ENCODE measurements at places on chromosomes 5 and 9.

DNA sequence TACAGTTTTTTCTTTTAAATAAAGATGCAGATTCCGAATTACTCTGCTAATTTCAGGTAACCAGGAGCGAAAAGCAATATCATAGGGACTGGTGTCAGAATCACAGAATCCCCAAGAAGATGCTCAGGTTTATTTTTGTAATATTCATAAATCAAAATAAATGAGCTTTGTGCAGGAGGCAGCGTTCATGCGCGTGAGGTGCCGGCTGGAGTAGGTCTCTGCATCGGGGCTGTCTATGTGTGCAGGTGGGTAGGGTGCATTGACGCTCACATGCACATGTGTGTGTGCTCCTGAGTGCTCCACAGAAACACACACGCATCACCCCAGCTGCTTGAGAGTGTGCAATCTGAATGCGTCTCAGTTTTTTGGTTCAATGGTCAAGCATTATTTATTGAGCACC lies 226.4 kb downstream of the PBX3 start:
- DNase-seq: no peak

DNA sequence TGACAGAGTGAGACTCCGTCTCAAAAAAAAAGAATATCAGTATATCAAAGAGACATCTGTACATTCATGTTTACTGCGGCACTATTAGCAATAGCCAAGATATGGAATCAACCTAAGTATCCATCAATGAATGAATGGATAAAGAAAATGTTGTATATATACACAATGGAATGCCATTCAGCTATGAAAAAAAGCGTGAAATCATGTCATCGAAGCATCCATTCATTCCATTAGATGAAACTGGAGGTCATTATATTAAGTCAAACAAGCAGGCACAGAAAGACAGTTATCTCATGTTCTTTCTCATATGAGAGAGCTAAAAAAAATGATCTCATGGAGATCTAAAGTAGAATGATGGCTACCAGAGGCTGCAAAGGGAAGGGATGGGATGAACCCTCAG lies 180.9 kb upstream of the TLX3 start:
- DNase-seq: no peak

GRCh38 chr5:12837592-12837991 lies 933.3 kb upstream of the CTNND2 start:
- DNase-seq: no peak

DNA sequence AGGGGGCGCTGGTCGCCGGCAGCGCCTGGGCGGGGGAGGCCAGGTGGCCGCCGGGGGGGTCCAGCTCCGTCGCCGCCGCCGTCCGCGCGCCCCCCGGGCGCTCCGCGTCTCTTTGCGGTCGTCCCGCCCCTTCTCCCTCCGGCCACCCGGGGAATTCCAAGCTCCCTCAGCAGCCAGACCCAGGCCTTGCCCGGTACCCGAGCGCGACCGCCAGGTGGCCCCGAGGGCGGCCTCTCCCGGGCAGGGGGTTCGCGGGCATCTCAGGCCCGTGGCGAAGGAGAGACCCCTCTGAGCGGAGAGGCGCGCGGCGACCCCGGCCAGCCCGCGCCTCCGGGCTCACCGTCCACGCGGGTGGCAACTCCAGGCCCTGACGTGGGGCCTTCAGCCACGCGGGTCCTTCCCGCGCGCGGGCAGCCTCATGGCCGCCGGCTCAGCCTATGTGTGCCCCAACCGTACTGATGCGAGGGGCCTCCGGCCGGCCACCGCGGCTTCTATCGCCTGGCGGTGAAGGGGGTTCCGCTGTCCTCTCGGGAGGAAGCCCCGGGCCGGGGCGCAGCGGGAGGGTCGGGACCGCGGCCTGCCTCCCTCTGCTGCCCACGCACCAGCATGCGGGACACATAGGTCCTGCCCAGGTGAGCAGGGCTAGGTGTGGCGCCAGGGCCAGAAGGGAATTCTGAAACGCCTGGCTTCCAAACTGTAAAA lies 529 bp upstream of the NRARP start:
- DNase-seq: no peak

GRCh38 chr9:122297512-122297911 lies 32.8 kb downstream of the MRRF start:
- no peak for DNase-seq

DNA sequence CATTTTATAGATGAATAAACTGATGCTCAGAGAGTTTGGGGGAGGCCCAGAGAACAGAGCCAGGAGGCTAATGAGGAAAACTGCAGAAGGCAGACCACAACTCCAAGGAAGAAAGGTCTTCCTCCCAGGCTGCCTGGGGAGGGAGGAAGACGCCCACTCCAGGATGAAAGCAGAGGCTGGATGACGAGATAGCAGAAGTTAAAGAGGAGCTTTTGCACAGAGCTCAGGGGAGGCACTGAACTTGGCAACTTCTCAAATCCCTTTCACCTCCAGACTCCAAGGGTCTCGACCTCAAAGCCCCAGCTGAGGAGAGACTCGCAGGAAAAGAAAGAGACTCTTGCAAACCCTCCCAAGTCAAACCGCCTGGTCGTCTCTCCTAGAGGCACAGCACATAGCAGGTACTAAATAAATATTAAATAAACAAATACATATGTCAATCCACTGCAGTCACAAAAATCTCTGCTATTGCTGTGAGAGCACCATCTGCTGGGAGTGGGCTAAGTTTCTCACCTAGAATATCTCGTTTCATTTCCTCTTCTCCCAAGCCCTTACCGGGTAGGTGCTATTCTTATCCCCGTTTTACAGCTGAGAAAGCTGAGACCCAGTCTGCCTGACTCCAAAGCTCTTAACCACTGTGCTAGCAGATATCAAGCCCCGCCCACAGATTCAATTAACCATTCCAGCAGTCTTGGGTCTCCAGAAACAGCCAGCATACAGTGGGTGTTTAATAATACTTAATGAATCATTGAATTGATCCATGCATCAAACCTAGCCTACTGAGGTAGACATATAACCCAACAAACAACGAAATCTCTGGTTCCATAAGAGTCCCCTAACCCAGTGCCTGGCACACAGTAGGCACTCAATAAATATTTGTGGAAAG lies 97.8 kb upstream of the HAND1 start:
- no peak for DNase-seq

GRCh38 chr9:82934949-82935348 lies 128.0 kb downstream of the RASEF start:
- no peak for DNase-seq

DNA sequence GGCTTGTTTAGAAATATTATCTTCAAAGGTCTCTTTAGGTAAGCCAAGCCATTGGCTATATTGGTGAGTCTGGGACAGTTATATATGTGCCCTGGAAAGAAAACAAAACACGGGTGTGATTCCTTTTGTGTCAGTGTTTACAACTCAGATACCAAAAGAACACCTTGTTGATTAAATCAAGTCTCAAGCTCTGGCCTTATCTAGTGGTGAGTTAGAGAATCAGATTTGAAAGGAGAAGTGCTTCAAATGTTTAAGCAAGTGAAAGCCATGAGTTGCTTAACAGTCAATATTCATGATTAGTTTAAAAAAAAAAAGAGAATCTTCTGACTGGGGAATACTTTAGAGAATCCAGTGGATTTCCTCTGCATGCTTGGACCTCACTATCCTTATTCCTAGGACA lies 68.3 kb downstream of the IQGAP2 start:
- DNase-seq: no peak

- DNase-seq: no peak
Observed at GRCh38 chr9:129160712-129161533, 17.1 kb downstream of the IER5L start.

DNA sequence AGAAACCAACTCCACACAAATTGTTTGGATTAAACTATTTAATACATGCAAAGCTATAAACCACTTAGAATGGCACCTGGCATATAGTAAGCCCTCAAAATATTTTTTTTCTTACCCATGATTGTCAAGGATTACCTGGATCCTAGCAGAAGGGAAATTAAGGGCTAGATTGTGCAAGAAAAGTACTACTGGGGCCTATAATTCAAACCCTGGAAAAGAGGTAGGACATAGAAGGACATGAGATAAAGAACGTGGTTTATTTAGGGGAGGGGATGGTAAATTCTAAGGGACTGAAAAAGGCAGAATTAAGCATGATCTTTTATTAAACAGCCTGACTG lies 14.9 kb upstream of the ARL15 start:
- no peak for DNase-seq

- DNase-seq: no peak
Observed at GRCh38 chr5:39555788-39556187, 131.0 kb upstream of the DAB2 start.

- no peak for DNase-seq
Observed at GRCh38 chr9:35811381-35812024, 559 bp downstream of the SPAG8 start.

GRCh38 chr5:139757727-139758509 lies 37.7 kb upstream of the PSD2 start:
- DNase-seq: no peak
